ENCODE measurements at places on chromosomes 6 and 20.

DNA sequence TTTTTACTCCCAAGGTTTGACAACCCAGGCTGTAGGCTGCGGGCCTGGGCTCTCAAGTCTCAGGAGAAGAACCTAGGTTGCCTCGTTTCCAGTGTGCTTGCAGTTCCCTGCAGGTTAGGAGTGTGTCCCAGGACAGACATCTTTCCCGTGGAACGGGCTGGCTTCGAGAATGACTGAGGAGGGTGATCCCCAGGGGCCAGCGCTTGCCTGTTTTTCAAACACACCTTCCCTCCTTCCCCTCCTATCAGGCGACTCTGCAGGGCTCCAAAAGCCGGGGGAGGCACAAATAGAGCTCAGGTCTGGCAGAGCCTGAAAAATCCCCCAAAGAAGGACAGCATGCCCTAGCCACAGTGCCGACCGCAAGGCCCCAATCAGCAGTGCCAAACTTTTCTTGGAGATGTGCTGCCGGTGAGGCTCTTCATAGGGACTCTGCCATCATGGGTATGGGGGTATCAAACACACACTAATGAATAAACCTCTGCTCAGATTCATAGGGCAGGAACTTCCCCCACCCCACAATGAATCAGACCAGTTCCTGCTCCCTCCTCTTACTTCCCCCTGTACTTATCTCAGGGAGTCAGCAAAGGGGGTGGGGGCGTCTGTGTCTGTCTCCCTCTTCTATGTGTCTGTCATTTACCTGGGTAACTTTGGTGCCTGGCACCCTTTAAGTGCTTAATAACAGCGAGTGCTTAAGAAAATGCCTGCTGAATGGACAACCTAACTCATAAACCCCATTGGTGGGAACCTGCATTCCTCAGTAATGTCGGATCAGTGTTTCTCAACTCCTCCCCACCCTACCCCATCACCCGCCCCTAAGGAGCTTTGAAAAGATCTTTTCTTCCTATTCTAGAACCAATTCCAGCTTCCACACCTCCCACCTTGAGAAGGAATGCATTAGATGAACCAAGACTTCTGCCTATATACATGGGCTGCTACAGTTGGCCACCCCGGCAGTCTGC lies 1.6 kb downstream of the KCNG1 start:
- no peak for DNase-seq

DNA sequence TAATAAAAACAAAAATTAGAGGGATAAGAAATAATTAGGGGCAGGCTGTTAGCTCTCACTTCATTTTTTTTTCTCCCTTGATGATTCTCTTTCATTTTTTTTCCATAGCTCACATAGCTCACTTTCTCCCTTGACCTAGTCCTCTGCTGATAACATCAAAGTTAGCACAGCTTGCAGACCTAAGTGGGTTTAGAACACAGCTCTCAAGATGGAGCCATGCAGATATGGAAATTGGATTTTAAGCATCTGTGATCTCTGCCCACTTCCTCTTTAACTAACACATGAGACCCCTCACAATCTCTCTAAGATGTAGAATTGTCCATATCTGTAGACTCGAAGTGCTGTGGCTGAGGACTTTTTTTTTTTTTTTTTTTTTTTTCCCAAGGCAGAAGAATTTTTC lies 257.1 kb downstream of the SOX4 start:
- no peak for DNase-seq

- no peak for DNase-seq
Observed at GRCh38 chr20:24675651-24676352, 206.4 kb downstream of the SYNDIG1 start.

DNA sequence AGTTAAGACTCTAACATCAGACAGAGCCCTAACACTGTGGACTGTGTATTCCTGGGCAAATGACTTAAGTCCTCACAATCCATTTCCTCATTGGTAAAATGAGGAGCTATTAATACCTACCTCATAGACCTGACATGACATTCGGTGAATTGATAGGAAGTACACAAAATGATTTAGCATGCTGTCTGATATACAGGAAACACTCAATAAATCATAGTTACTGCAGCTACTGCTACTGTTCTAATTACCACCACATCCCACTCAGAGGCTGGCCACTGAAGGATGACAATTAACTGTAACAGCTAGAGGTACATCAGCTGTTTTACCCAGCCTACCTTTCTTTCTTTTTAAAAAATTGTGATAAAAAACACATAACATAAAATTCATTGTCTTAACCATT lies 87.7 kb downstream of the PLCG1 start:
- DNase-seq = no peak

DNA sequence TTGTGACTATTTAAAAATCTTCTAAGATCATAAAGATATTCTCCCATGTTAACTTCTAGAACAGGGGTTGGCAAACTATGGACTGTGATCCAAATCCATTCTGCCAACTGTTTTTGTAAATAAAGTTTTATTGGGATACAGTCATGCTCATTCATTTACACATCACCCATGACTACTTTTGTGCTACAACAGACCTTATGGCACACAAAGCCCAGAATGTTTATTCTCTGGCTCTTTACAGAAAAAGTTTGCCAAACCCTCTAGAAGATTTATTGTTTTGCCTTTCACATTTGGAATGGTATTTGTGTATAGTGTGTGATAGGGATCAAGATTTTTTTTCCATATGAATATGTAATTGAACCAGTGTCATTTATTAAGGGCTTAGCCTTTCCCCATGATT lies 341.7 kb downstream of the CD83 start:
- no peak for DNase-seq

DNA sequence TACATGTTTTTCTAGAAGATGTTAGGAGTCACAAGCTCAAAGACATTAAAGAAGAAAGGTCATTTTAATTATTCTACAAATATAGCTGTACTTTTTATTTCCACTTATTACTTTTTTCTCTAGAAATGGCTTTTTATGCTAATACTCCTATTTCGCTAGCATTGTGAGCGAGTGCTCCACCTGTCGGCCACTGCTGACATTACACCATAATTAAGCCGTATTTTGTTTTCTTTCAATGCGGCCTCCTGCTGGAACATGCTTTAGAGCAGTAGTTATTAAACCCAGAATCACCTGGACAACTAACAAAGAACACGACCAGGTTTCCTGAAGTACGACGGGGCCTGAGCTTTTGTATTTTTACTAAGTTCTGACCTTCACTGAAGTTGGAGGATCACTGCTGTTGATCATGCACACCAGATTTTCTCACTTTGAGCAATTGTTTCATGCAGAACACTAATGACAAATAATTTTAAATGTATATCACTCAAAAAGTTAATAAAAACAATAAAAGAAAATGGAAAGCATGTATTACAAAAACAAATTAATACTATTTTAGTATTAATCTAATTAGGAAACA lies 74.1 kb upstream of the PAK5 start:
- no peak for DNase-seq
